H7 (cell line): ENCODE measurements at places on chromosomes 6 and 20. TPM values are rescaled to one million over a fixed set of nuclear protein-coding genes. Genes with fewer than 3 reads are reported as not detected.

KIF6 gene
- 0.80 and 1.1 TPM in 2 replicates for total RNA-seq

VSTM2L gene
- 2.7 and 5.8 TPM in 2 replicates for total RNA-seq

BLCAP gene
- 58.9 and 72.8 TPM in 2 replicates for total RNA-seq

CDSN gene
- total RNA-seq: not detected in 2 replicates

HLA-DOA gene
- 2.3 and 6.1 TPM in 2 replicates for total RNA-seq

TCF21 gene
- total RNA-seq: 0.03 TPM in 1 of 2 replicates, not detected in the other

EFCAB8 gene
- 0.17 and 0.44 TPM in 2 replicates for total RNA-seq

NECAB3 gene
- 39.9 and 56.7 TPM in 2 replicates for total RNA-seq

SGK2 gene
- total RNA-seq: 0.07 TPM in 1 of 2 replicates, not detected in the other

RIMS4 gene
- 2.7 and 3.1 TPM in 2 replicates for total RNA-seq

HSPA1A gene
- 45.7 and 58.5 TPM in 2 replicates for total RNA-seq

OR2H1 gene
- not detected in 2 replicates for total RNA-seq

GPLD1 gene
- 2.0 and 2.5 TPM in 2 replicates for total RNA-seq

PROKR2 gene
- 0.74 and 1.2 TPM in 2 replicates for total RNA-seq

RNF144B gene
- 1.4 and 1.7 TPM in 2 replicates for total RNA-seq

ACOT8 gene
- 57.1 and 59.7 TPM in 2 replicates for total RNA-seq

KCNS1 gene
- total RNA-seq: 0.18 and 0.59 TPM in 2 replicates

PFDN6 gene
- 87.9 and 90.2 TPM in 2 replicates for total RNA-seq

CYP21A2 gene
- total RNA-seq: 0.11 TPM in 1 of 2 replicates, not detected in the other

ASCC3 gene
- 38.9 and 41.3 TPM in 2 replicates for total RNA-seq

ZMYND8 gene
- 28.1 and 36.2 TPM in 2 replicates for total RNA-seq

HEY2 gene
- 19.3 and 30.4 TPM in 2 replicates for total RNA-seq

IGF2R gene
- total RNA-seq: 27.9 and 29.4 TPM in 2 replicates

TBC1D32 gene
- total RNA-seq: 5.4 and 6.0 TPM in 2 replicates

ZNF165 gene
- 2.1 and 3.5 TPM in 2 replicates for total RNA-seq

HUS1B gene
- total RNA-seq: 0.22 and 1.1 TPM in 2 replicates

SCUBE3 gene
- 0.45 and 0.70 TPM in 2 replicates for total RNA-seq

SLCO4A1 gene
- total RNA-seq: 14.6 and 18.4 TPM in 2 replicates

UBD gene
- total RNA-seq: not detected in 2 replicates

CFB gene
- total RNA-seq: not detected in 2 replicates
